Neural crest cell (in vitro differentiated cells): ENCODE measurements at places on chromosomes 11 and 22.

- no peak for DNase-seq
Observed at GRCh38 chr11:95108671-95109551, 19.3 kb downstream of the ENDOD1 start.

DNA sequence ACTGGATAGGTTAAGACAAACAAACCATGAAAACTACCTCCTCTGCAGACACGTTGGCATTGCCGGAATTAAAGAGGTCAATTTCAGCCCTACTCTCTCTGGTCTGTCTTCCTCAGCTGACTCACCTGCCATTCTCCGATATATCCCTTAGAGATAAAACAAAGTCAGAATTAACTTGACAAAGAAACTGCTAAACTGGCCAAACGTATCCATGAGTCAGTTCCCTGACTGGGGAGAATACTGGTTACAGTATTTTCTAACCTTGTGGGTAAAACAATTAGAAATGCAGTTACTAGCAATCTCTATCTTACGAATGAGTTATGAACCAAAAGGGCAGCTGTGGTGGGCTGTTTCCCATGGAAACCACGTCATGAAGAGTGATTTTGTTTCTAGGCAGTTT, 96.2 kb downstream of the RDX start:
- DNase-seq = no peak

DNA sequence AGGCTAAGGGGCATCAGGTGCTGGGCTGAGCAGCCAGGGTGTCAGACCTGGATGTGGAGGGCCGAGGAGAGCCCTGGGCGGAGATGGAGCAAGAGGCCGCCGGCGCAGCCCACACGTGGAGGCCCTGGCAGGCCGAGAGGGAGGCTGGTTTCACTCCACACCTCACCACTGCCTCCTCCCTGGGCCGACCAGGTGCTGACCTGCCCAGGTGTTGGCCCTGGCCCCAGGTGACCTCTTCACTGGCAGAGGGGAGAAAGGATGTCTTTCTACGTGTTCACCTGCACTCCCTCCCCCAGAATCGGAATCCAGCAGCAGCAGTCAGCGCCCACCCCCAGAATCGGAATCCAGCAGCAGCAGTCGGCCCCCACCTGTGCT, 781 bp downstream of the ANO9 start:
- no peak for DNase-seq

DNA sequence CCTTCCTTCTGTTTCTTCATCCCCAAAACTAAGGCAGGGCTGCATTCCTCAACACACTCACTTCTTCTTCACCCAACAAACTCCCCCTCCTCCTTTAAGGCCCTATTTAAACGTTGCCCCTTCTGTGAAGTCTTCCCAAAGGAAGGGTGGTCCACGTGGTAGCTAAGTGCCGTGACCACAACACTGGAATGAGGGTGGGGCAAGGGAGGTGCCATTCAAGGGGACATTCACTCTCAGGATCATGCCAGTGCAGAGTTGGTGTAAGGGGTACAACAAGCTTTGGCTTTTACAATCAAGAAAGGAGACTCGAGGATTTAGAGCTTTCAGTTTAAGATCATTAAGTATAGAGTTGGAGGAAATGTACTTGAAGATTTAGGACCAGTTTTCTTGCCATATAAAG, 8.0 kb upstream of the MS4A10 start:
- DNase-seq = no peak

DNA sequence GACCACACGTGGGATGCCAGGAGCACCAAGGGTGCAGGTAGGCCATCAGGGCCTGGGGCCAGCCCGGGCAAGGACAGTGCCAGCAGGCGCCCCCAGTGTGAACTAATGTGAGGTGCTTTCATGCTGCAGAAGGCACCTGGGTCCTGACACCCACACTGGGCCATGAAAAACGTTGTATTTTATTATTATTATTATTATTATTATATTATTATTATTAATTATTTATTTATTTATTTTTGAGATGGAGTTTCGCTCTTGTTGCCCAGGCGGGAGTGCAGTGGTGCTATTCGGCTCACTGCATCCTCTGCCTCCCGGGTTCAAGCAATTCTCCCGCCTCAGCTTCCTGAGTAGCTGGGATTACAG, 1267.3 kb downstream of the BRD1 start:
- no peak for DNase-seq

GRCh38 chr11:71272161-71272560, 19.8 kb upstream of the SHANK2 start:
- no peak for DNase-seq

DNA sequence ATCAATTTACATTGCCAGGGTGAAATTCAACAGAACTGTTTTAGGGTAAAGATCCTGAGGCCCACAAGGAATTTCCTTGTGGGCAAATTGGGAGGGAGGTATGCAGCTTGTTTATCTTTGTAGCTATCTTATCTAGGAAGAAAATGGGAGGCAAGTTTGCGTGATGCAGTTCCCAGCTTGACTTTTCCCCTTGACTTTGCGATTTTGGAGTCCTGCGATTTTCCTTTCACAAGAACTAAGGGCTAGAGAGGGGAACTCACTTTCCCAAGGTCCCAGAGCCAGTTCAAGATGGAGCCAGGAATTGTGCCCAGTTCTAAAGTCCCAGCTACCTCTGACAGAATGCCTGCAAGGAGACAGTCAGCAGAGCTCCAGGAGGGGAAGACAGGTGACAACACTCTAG, 30.7 kb downstream of the RIBC2 start:
- DNase-seq = no peak

GRCh38 chr11:47248304-47248663, 330 bp downstream of the ACP2 start:
- DNase-seq = no peak

- DNase-seq = no peak
Observed at GRCh38 chr11:122405547-122406341, 249.8 kb upstream of the UBASH3B start.

GRCh38 chr11:94129512-94130297, 1.1 kb downstream of the PANX1 start:
- no peak for DNase-seq

- DNase-seq = no peak
Observed at GRCh38 chr22:42608823-42609361, 5.8 kb downstream of the POLDIP3 start.

- no peak for DNase-seq
Observed at GRCh38 chr22:29482726-29483125, 2.7 kb downstream of the NEFH start.

DNA sequence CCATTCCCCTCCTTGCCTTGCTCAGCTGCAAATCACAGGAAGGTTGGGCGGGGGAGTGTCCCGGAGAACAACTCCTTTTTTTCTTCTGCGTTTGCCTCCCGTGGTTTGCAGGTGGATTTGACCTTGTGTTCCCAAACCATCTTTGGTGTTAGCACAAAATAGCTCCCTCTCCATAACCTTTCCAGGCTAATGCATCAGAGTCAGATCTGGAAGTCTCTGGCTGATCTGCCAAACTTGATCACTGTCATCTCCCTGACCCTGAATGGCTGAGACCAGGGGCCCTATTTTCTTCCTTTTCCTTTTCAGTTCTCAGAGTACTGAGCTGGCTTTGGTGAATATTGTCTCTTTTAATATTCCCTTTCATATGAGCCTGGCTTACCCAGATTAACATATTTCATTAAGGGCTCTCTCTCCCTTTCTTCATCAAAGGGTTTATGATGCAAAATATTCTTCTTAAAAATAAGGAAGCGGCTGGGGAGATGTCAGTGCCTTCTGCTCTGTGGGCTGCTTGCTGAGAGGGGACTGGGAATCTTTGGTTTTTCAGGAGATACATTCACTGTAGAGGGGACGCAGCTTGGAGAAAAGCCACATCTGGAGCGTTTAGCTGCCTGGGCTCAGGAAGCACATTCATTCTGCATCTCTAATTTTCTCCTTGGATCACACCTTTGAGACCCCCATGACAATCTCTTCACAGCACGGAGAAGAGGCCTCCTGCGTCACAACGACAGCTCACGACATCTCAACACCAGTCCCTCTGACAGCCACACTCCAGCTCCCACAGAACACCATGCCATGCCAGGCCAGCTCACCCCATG, 148.3 kb downstream of the CEP164 start:
- DNase-seq = no peak

DNA sequence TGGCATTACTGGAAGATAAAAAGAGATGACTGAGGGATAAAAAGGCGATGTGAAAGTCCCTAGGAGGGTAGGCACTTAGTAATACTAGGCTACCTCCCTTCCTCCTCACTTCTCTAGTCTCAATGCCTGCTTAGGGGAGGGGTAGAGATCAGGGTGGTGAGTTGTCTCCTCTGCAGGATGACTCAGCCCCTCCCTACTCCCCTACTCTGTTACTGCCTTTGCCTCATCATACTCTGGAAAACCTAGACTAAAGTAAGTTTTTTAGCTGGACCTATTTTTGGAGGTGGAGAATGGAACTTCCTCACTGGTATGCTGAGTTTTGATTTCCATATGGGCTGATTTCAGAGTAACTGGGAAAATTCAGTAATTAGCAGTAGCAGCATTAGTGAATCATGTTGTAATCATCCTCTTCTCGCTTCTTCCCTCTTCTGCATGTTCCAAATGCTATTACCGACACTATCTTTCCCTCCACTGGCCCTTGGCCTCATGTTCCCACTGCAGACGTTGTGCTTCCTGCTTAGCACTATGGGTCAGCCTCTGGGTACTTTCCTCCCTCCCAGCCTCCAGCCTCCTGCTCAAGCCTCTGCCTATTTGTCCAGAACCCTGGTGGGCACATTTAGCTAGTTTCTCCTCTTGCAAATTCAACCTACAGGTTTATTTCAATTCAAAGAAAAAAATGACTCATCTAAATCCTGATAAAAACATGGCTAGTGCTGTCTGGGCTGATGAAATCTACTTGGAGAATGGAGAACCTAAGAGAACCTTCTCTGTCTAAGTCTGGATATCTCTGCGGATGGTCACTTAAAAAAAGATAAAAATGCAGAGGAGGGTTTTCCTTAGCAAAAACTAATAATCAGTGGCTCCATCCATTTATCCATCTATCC, 281.7 kb downstream of the ST3GAL4 start:
- DNase-seq = no peak

DNA sequence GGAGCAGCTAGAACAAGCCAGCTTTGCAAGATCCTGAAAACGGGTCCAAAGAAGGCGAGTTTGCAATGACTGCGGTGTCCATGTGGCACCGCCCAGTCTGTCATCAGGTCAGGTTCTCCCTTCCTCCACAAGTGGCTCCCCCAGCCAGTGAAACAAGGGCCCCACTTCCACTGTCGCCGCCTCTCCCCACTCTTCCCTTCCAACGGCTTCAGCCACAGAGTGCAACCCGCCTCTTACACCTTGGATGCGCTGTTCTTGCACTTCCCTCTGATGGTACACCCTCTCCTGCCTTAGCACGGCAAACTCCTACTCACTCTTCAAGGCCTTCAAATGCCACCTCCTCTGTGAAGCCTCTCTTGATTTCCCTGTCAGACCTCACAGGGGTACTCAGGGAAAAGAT, 10.8 kb upstream of the TCF20 start:
- no peak for DNase-seq

DNA sequence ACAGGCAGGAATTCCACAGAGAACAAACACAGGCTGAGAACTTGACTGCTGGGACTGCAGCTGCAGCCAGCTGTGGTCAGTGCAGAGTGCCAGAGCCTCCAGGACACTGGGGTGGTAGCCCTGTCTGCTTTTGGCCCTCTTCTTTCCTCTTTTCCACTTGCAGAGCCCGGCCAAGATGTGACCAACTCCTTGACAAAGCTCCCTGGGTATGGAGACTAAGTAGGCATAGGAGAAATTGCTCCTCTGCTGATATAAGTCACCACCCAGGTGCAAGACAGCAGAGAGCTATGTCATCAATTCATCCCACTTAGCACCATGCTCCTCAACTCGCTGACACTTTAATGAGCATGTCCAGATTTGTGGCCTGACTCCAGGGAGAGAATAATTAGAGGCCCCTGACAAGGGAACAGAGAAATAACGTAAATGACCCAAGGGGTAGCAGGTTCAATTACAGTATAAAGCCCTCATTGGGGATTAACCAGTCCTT, 369.4 kb upstream of the B3GAT1 start:
- no peak for DNase-seq

DNA sequence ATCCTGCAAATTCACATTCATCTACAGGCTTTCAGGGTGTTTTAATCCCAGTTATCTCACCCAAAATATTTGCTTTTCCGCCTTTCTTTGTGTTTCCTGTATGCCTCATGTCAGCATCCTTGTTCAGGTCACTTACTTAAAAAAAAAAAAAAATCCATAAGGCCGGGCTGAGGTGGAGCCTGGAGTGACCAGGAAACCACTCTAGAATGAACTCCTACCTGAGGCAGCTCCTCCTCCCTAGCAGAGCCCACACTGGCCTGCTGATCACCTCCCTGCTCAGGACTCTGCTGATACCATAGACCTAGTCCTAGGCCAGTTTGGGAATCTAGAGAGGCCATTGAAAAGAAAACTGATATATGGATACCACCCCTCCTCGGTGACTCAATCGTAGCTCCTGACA, 8.7 kb upstream of the DGAT2 start:
- no peak for DNase-seq

DNA sequence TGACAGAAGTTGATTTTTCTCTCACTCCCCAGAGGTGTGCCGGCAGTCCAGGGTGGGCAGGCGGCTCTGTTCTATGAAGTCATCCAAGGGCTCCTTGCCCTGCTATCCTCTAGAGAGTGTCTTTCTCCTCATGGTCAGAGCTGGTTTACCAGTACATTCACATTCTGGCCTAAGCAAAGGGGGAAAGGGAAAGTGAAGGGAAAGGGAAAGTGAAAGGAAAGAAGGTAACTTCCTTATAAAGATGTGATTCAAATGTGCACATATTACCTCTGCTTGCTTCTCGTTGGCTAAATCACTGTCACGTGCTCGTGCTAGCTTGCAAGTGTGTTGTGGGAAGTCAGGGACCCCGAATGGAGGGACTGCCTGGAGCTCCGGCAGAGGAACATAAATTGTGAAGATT, 2.9 kb upstream of the HTATIP2 start:
- DNase-seq = no peak

DNA sequence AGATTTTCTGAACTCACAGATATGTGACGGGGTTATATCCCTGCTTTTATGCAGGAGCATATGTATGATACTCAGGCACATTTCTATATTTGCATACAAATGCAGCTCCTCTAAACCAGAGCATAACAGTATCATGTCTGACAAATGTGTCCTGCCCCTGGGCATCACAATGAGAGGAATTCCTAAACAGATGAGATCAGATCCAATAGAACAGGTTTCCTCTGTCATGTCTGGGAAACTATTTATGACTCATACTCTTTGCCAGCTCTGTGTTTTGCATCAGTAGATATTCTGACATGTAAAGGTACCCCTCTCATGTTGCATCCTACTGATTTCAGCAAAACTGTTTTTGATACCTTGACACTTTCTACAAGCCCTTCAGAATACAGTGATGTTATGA, 29.4 kb downstream of the SYT9 start:
- no peak for DNase-seq

GRCh38 chr22:42933485-42934091, 76.5 kb upstream of the ARFGAP3 start:
- DNase-seq = no peak

GRCh38 chr11:134915212-134915611, 503.2 kb upstream of the B3GAT1 start:
- no peak for DNase-seq
